ENCODE measurements at places on chromosomes 7 and 10.

GRCh38 chr7:116212869-116213268 lies 2.5 kb downstream of the TES start:
- no peak for DNase-seq

- DNase-seq = no peak
Measured at GRCh38 chr10:80160361-80161320, 28.1 kb downstream of the PLAC9 start.

DNA sequence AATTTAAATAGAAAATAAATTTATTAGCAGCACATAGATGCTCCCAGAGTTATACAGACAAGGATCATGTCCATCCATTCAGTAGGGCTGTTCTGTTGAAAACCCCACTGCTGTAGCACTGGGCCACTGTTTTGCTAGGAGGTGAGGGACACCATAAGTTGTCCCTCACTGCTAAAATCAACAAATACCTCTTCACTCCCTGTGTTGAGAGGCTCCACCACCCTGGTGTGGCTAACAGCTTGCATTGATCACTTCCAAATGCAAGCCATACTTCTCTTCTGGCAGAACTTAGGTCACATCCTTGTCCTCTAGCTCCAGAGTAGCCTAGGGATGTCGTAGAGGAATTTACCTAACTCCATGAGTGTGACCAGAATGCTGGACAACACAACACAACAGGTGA lies 55.4 kb downstream of the MDFIC start:
- DNase-seq = no peak

DNA sequence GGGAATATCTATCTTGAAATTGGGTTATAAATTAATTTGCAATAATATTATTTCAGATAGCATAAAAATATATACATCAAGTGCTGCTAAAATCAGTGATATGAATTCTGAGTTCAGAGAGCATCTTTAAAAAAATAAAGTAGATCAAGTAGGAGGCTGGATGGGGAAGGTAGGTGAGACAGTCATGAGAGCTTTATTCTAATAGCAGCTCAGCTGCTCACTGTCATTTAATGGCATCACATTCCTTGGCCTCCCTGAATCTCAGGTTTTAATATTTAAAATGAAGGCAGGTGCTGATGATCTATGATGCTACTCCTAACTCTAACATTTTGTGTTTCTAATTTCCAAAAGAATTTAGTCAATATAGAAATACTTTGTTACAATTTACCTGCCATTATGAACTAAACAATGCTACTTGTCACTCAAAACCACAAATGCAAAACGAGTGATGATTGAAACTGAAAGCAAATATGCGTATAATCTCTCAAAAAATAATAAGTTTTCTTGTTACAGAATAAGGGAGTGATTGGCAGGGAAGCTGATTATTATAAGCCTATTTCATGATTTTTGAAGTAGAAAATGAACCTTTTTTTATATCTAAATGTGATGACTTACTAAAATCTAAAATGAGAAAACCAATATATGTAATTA lies 147.6 kb upstream of the CSTF2T start:
- no peak for DNase-seq

DNA sequence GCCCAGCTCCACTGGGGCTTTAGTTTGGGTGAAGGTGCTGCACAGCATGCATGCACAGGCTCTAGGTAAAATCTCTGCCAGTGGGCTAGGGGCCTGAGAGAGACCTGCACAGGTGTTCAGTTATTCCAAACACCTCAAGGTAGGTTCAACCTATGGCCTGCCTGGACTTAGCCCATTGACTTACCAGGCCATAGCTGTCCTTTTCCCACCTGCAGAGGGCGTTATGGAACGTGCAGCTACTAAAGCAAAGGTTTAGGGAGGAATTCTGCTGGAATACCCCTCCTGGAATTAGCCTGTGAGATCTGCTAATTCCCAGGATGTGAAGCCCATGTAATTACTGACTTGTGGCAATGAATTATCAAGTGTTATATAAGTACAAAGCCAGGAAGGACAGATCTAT lies 3.6 kb downstream of the VWC2 start:
- DNase-seq = no peak

DNA sequence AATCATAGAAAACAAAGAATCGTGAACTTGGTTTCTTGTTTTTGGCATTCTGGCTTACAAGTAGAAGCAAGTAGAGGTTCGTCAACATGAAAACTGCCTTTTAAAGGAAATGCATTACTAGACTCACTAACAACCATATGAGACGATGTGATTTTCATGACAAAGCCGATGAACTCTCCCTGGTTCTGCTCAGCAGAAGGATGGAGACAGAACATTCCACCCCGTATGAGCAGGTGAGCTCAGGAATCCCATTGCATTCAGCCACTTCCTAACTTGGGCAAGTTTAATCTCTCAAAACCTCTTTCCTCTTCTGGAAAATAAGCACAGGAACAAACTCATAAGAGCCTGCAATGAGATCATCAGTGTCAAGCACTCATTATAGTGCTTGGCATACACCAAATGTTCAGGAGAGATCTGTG lies 57.4 kb upstream of the SVIL start:
- no peak for DNase-seq

- DNase-seq = no peak
Measured at GRCh38 chr10:50679149-50679548, 55.4 kb upstream of the SGMS1 start.

GRCh38 chr10:103747193-103747865 lies 108.0 kb downstream of the SH3PXD2A start:
- DNase-seq = no peak

GRCh38 chr7:78953726-78954363 lies 499.6 kb downstream of the MAGI2 start:
- no peak for DNase-seq

GRCh38 chr10:34808801-34809745 lies 6.0 kb downstream of the PARD3 start:
- no peak for DNase-seq

All from mesothelial cell of epicardium (in vitro differentiated cells).